Iris pigment epithelial cell (primary cell): ENCODE measurements at places on chromosomes 13 and 19.

- DNase-seq: peak; percentile 67
Measured at GRCh38 chr19:17296273-17296672, 7.0 kb downstream of the ABHD8 start.

- no peak for DNase-seq
Measured at GRCh38 chr13:82729401-82729800, 1152.9 kb downstream of the SLITRK1 start.

- no peak for DNase-seq
Measured at GRCh38 chr19:50793558-50794065, 3.4 kb downstream of the ACP4 start.

DNA sequence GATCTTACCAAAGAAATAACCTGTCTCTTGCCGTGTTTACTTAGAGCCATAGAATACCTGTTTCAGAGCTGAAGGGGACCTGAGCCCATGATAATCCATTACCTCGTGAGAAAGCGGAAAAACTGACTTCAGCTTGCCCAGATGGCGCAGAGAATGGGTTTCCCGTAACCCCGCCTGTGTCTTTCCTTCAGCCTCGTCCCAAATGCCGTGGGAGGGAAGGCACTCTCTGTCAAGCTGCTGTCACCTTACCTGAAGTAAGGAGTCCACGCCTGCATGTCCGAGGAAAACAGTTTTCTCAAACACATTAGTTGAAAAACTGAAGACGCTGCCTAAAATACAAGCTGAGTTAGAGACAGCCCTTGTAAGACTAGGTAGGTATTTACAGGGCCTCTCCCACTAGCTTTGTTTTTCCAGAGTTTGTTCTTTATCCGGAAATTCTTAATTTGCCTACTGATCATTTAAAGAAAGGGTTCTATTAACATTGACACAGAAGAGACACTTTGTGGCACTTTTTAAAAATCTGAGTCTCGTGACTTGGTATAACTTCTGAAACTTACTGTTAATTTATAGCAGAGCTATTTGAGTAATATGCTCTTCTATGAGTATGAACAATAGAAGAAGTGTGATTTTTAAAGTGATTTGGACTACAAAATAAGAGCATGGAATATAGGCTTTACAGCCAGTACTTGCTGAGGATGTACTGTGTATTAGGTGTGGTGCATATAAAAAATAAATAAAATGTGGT lies 1.3 kb upstream of the INTS6 start:
- DNase-seq: peak; percentile 27

DNA sequence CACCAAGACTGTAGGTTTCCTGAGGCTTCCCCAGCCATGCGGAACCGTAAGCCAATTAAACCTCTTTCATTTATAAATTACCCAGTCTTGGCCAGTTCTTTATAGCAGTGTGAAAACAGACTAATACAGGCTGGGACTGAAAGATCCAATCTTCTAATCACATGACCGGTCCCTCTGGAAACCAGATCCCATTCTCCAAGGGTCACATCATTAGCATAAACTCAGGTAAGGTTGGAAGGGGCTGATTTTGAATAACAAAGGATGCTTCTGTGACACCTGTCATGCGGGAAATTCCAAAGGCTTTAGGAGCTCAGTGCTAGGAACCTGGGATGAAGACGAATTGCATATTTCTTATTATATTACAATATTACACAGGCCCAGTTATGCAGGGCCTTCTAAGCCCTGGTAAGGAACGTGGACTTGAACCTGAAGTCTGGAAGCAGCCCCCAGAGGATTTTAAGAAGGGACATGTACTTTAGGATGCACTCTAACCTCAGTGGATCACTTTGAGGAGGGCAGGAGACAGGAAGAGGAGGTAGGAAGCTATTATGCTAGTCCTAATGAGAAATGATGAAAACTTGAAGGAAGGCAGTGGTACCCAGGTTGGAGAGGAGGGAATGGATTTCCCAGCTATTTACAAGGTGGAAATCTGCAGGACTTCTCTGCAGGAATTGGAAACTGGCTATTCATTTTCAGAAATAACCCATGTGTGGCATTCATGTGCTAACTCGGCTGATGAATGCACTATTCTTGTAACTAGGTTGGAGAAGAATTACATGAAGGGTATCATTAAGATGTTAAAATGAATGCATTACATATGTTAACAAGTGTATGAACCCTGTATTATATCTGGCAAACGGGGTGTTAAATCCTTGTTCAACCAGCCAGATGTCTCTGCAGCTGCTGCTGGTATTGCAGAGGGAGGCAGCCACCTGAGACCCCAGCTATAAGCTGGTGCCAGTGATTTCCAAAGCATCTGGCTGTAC lies 19.3 kb downstream of the TNFSF11 start:
- DNase-seq: no peak

- no peak for DNase-seq
Measured at GRCh38 chr13:89270736-89271135, 1599.6 kb downstream of the SLITRK5 start.

DNA sequence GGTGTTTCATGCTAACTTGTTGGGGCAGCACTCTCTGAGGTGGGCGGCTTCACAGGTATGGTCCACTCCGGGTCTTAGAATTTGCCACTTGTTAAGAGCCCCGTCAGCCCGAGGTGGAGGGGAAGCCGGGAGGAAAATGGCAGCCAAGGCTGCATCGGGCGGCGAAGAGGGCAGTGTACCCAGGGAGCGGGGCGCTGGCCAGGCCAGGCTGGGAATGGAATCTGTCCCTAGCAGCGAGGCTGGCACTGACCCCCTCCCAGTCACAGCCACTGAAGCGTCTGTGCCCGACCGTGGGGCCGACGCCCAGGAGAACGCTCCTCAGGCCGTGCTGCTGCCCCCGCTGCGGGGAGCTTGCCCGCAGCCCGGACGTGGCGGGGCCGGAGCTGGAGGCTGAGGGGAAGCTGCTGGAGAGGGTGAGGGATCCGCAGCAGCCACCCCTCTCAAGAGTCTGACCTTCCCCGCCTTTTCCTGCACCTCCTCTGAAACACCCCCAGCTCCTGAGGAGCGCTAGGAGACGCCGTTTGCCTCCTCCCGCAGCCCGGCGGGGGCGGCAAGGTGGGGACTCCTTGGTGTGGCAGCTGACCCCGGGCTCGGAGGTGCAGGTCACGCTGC lies 313.8 kb upstream of the SPRY2 start:
- DNase-seq: peak; percentile 25

GRCh38 chr13:109090796-109091195 lies 461.4 kb downstream of the MYO16 start:
- no peak for DNase-seq

DNA sequence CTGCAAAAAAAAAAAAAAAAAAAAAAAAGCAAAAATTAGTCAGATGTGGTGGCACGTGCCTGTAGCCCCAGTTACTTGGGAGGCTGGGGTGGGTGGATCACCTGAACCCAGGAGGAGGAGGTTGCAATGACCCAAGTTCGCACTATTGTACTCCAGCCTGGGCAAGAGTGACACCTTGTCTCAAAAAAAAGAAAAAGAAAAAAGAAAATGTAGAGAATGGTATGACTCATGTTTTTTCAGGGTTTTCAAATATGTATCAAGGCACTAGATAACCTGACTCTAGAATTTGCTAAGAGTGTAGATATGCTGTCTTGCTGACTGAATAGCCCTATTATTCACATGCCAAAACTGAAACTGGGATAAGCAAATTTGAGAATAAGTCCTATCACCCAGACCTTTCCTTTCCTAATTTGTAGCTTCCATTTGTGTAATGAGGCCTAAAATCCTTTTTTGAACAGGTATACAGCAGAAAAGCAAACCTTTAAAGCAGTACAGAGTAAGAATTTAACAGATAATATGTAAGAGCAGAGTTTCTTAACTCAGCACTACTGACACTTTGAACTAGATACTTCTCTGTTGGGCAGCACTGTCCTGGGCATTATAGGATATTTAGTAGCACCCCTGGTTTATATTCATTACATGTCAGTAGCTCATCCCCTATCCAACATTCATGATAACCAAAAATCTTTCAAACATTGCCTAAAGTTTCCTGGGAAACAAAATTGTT lies 108.6 kb downstream of the ELF1 start:
- peak; percentile 64 for DNase-seq

GRCh38 chr13:106623799-106624460 lies 56.0 kb upstream of the ARGLU1 start:
- DNase-seq: no peak

DNA sequence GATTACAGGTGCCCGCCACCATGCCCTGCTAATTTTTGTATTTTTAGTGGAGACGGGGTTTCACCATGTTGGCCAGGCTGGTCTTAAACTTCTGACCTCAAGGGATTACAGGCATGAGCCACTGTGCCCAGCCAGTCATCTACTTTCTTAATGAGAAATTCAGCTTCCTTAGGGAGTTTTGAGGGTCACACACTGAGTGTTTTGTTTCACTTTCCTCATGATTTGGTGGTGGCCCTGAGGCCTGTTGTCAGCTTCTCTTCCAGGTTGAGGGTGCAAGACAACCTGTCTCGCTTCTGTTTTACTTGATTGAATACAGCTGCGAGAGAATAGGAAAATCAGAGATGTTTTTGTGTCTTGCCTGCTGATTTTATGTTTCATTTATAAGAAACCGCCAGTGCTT lies 9.9 kb downstream of the FRY start:
- DNase-seq: no peak

DNA sequence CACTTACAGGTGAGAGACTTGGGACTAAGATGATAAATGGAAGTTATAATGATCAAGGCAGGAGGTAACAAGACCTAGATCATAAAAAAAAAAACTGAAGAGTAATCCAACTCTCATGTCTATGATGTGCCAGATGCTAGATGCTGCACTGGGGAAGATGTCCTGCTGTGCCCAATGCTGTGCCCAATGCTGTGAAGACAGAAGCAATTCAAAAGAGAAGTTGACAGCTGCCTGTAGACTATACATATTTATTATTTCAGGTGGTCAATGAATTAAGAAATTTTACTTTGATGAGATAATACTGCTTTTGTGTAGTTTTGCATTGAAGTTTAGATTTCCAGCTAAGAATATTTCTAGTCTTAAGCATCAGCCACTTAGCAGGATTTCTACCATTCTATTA lies 21.5 kb downstream of the VWA8 start:
- no peak for DNase-seq

GRCh38 chr13:47175172-47175866 lies 278.5 kb upstream of the HTR2A start:
- peak; percentile 71 for DNase-seq
